ENCODE measurements at places on chromosomes 6 and 20. TPM values are rescaled to one million over a fixed set of nuclear protein-coding genes. Genes with fewer than 3 reads are reported as not detected.

- DNase-seq = no peak
These were observed 102.8 kb downstream of the PREP start for GRCh38 chr6:105300090-105300489.

The EFCAB8 gene
- total RNA-seq = 1.0 TPM

GRCh38 chr6:19833947-19834346, 3.2 kb upstream of the ID4 start:
- no peak for DNase-seq

DNA sequence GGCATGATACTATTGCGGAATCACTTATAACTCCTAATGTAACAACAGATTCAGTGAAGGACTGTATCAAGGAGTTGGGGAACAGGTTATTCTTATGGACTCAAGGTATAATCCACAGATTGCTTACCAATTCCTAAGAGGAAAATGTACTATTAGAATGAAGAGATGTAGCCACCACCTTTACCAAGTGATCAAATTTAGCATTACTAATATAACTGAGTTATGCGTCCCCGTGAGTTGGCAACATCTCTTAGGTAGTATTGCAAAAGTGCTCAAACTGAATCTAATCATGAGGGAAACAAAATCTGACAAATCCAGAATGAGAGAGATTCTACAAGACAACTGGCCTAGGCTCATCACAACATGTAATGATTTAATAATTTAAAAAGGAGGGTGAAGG, 777 bp upstream of the SNRNP48 start:
- DNase-seq = no peak
